Suprapubic skin (tissue), 4 donors: ENCODE measurements at places on chromosomes 13 and 19.
A peak's percentile ranks its signal among the peaks of the same experiment; 100 is the strongest.

- DNase-seq, result no peak
Observed at GRCh38 chr19:2630352-2631001, 72.0 kb downstream of the GNG7 start.

DNA sequence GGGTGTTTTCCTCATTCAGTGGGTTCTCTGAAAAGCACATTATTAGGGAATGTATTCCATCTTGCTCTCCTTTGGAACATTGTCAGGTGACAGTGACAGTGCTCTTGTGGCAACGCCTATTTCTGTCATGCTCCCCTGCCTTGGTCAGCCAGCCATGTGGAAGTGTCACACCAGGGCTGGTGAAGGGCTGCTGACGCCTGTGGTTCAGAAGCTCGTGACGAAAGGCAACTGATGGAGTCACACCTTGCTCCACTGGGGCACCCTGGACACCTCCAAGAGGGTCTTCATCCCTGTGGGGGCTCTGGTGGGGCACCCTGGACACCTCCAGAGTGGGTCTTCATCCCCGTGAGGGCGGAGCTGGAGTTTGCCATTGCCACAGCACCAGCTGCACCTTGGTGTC lies 68.9 kb upstream of the GPR183 start:
- no peak for DNase-seq

DNA sequence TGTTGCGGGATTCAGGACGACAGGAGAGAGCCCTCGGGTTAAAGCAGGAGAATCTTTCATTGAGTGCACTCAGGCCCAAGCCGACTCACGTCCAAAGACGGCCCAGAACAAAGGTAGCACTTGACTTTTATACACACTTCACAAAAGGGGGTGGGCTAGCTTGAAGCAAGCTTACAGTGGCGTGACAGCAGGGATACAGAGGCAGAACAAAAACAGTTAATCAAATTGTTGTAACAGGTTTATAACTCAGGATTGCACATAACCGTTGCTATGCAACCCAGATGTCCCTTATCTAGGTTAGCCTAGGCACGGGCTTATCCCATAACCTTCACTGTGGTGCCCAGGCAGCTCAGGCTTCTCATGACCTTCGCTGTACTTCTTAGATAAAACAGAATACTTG lies 2.0 kb downstream of the MED25 start:
- DNase-seq, result no peak

GRCh38 chr19:33507021-33507956 lies 14.3 kb downstream of the PEPD start:
- DNase-seq, result no peak

GRCh38 chr13:28707629-28708427 lies 10.9 kb downstream of the SLC46A3 start:
- DNase-seq, result no peak

DNA sequence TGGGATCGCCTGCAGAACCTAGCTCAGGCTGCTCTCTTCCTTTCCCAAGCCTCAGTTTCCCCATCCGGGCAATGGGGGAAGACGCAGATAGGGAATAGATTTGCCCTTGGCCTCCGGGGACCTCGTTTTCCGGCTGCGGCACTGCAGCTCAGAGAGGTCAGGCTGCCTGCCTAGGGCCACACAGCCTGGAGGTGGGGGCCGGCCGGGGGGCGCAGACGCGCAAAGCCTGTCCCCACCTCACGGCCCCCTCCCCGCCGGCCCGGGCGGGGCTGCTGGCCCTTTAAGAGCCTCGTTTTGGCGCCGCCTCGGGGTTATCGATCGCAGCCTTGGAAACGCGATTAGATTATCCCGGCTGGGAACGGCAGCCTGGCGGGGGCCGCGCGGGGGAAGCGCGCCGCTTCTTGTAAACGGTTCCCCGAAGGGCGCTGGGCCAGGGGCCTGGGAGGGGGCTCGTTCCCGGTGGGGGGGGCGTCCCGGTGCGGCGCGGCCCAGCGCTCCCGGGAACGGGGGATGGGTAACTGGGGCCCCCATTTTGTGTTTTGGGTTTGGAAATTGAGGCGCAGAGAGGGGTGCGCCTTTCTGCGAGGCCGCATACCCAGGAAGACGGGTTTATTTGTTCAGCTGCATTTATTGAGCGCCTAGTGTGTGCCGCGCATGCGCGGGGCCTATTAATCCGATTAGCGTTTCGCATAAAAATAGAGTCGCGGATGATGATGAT lies 23.4 kb upstream of the TCF3 start:
- DNase-seq, result no peak

DNA sequence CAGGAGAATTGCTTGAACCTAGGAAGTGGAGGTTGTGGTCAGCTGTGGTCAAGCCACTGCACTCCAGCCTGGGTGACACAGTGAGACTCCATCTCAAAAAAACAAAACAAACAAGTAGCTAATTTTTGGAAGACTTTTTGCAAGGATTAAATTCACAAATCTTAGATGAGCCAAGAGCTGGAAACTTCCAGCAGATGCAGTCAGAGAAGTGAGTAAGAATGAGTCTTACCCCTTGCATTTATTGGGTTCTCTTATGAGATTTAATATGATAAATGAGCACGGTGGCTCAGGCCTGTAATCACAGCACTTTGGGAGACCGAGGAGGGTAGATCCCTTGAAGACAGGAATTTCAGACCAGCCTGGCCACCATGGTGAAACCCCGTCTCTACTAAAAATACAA lies 44.9 kb upstream of the NBEA start:
- no peak for DNase-seq

GRCh38 chr19:6443986-6444385 lies 10.4 kb upstream of the SLC25A41 start:
- no peak for DNase-seq

- peak; percentile 74 for DNase-seq
Observed at GRCh38 chr19:8585894-8586750, 8.9 kb upstream of the MYO1F start.

- DNase-seq, result no peak
Observed at GRCh38 chr13:36061054-36061453, 70.1 kb downstream of the DCLK1 start.

- DNase-seq, result no peak
Observed at GRCh38 chr13:85806553-85807175, 7.4 kb upstream of the SLITRK6 start.

DNA sequence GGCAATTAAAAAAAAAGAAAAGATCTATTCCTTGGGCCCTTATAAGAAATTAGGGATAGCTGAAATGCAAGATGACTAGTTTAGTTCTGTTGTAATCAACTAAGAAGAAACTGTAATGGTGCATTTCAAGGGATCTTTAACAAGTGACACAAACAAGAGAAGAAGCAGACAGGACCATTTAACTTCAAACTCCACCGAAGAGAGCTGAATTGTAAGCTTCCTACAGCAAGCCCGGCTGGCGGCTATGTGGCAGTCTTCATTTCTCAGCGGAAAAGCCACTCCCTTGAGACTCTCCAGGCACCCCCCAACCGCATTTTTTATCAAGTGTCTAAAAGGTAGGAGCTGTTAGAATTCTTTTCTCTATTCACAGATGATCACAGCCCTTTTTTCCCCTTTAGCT lies 305.2 kb upstream of the ZNF507 start:
- no peak for DNase-seq

GRCh38 chr19:13301627-13302334 lies 151.6 kb downstream of the IER2 start:
- no peak for DNase-seq

DNA sequence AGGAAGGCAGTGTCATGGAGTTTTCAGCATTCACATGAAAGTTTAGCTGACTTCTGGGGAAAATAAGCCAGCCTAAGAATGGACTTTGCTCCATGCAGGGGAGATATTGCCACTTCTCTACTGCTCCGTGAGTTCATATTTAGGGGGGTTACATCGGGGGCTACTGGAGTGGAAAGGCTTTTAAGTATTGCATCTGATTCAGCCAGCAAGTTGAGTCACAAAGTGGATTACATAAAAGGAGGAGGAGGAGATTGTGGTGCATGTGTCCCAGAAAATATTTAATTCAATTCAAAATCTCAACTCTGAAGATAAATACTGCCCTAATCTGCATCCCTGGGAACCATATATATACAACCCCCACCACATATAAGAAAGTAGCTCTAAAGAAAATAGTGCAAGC lies 617.2 kb downstream of the DCT start:
- no peak for DNase-seq

DNA sequence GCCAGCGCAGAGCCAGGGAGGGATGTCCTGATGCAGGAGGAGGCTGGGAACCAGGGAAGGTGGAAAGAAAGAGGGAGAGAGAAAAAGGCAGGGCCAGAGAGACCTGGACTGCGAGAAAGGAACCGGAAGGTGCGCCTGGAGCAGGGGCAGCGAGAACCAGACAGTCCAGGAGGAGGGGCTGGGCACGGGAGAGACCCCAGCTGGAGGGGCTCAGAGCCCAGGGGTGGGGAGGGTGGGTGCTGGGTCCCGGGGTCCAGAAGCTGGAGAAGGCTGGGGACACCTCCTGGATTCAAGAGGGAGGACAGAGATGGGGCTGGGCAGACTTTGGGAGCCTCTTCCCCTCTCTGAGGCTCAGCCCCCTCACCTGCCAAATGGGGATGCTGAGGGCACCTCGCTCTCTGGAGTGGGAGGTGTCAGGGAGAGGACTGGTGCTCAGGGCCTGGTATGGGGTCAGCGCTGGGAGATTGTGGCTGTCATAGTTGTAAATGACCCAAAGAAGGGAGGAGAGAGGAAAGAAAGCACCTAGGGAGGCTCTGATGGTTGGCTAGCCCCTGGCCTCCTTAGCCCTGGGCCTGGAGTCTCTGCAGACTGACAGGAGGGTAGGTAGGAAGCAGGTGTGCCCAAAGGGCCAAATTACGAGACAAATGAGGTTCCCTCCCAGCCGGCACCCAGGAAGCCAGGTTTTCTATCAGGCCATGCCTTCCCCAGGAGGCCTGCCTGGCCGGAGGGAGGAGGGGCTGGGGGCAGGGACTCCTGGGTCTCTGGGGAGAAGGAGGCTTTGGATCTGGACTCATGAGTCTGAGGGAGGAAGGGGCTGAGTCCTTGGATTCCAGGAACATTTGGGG lies 1.3 kb upstream of the SPACA6 start:
- no peak for DNase-seq

GRCh38 chr19:18269070-18269723 lies 5.1 kb downstream of the IQCN start:
- DNase-seq, result no peak

- no peak for DNase-seq
Observed at GRCh38 chr13:87259479-87260083, 411.6 kb upstream of the SLITRK5 start.

DNA sequence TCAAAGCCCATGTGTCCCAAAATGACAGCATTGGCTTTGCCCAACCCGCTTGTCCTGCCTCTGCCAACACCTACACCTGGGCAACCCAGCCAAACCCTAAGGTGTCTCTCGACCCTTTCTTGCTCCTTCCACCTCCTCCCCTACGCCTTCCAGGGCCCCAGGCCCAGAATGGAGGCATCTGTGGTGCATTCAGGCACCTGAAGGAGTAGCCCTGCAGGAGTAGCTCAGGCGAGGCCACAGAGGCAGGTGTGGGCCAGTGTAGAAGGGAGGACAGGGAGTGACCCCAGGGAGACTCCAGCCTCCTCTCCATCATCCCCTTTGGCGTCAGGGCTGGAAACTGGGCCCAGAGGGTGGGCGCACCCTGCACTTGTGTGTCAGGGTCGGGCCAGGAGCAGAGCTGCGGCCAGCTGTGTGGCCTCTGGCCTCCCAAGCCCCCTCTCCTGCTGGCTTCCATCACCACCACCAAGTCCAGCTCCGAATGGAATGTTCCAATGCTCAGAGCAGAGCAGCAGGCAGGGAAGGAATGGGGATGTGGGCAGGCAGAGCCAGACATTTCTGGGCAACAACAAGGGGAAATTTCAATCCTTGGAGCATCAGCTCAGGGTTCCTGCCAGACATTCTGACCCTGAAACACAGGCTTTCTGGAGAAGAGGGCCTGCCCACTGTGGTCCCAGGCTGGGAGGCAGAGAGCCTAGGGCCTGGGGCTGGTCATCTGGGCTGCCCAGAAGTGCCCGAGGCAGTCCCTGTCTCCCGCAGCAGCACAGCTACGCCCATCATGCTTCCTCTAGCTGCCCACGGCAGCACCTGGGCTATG lies 16.4 kb downstream of the PLEKHF1 start:
- no peak for DNase-seq

- DNase-seq, result no peak
Observed at GRCh38 chr13:62879071-62879470, 1463.4 kb upstream of the PCDH20 start.

GRCh38 chr13:20475927-20476691 lies 49.5 kb downstream of the CRYL1 start:
- no peak for DNase-seq

- no peak for DNase-seq
Observed at GRCh38 chr13:81927347-81927746, 1586.4 kb upstream of the SPRY2 start.

- no peak for DNase-seq
Observed at GRCh38 chr13:79939689-79940088, 401.2 kb downstream of the SPRY2 start.

DNA sequence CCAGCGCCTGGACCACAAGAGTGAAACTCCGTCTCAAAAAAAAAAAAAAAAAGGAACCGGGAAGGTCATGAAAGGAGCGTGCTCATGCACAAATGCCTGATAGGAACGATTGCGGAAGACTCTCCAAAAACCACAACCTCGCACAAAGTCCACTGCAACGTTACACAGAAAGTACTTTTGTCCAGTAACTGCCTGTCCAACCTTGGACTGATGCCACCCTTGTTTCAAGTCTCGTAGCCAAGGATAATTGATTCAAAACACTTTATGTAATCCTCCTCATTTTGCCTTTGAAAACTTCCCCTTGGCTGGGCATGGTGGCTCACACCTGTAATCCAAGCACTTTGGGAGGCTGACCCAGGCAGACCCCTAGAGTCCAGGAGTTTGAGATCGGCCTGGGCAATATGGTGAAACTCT lies 13.7 kb downstream of the LGALS7 start:
- DNase-seq, result no peak

- no peak for DNase-seq
Observed at GRCh38 chr19:2123682-2124387, 27.1 kb downstream of the IZUMO4 start.

DNA sequence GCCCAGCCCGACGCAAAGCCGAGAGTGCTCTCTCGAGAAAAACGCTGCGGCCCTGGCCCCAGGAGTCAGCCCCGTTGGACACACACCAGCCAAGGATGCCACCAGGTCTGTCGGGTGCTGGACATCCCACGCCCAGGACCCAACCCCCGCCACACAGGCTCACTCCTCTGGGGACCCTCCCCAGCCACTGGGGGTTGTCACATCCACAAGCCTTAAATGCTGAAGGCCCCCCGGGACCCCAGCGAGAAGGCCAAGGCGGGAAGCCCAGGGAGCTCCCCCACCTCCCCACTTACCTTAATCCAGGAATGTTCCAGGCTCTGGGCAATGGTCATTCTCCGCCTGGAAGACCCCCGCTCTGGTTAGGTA lies 11.2 kb downstream of the DAPK3 start:
- DNase-seq, result peak; percentile 61

DNA sequence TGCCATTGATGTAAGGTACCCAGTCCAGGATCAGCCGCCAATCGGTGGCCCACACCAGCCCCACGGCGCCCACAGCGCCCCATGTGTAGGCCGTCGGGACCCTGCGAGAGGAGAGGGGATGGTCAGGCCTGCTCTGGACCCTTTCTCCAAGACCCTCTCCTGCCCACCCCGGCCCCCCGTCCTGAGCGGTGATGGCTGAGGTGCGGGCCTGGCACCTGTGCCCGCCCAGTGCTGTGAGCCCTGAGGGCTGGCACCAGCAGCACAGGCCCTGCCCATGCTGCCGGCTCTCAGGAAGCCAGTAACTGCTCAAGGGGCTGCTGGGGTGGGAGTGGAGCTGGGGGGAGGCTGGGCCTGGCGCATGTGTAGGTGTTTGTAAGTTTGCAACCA lies 5.8 kb downstream of the UQCR11 start:
- DNase-seq, result no peak

GRCh38 chr19:49677231-49677900 lies at the start of gene PRMT1:
Gene PRMT1 (plus strand): TSS chr19:49677271. CDS start chr19:49677281, 10 bp downstream.
- DNase-seq, result no peak
